Activated CD4-positive, CD25-positive, alpha-beta regulatory T cell treated with anti-CD3 and anti-CD28 coated beads, Interleukin-2, amount 50 U/mL, for 24 hours (primary cell): ENCODE measurements at places on chromosomes 11 and 22.

DNA sequence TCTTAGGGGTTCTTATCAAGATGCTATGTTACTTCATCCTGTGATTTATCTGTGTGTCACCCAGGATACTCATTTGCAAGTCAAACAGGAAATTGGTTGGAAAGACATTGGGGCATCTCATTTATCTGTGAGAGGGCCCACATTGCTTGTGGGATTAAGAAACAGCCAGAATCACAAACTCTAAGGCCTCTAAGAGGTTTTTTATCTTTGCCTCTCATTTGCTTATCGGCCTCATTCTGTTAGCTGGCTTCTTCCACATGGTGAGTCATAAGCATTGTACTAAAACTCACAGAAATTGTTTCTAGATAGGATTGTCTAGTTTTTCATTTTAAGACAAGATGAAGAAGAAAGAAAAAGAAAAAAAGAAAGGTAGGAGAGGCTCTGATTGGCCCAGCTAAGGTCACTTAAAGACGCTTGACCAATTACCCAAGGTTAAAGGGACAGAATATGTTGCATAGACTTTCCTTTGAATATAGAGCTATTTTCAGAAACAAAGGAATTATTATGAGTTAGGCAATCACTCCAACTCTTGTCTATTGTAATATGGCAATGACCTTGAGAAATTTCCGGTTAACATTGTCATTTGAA, 121.9 kb downstream of the ARHGAP42 start:
- no peak for ATAC-seq

DNA sequence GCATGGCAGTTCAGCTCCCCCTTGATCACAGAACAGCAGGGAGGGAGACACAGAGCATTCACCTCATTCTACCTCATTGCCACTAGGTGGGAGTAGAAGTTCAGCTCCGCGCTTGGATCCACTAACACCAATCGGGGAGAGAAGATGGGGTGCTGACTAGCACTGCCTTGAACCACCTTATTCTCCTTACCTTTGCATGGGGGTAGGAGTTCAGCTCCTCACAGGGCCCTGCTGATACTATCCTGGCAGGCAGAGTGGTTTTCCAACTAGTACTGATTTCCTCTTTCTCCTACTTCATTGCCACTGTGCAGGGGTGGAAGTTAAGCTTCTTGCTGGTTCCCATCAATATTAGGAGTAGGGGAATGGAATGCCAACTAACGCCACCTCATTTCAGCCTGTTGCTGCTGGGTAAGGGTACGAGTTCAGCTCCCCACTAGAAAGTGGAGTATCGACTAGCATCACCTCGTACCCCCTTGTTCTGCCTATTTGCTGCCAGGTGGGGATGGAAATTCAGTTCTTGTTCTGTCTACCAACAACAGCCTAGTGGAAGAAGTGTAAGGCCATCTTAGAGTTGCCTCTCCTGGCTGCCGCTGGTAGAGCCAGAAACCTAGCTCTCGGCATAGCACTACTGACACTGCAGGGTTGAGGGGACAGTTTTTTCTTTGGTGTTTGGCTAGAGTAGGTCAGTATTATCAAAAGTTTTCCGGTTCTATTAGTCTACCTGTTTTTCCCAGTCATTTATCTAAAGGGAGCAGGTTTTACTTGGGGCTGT, 550.9 kb upstream of the CCDC90B start:
- no peak for ATAC-seq

DNA sequence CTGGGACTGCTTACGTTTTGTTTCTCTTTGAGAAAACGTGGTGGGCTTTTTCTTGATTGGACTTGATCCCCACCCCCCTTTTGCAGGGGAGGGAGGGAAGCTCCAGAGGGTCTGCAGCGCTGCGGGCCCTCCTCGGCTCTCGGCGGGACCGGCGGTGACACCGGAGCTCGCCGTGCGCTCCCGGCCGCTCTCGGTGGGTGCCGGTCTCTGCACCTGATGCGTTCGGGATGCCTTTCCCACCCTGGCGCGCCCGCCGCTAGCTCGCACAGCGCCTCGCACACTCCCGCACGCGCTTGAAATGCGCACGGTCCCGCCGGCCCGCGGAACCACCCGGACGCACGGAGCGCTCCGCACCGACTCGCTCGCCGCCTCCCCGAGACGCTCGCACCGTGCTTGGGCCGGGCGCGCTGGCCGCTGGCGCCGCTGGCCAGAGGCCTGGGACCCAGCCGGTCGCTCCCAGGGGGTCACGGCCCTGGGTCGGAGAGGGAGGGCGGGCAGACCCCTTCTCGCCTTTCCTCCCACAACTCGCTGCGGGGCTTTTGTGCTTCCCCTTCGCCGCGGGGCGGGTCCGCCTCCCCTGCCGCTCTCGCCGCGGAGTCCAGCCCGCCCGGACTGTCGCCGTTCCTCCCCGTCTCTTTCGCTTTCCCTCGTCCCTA, 1.0 kb downstream of the ZBTB16 start:
- ATAC-seq, result peak; percentile 44

GRCh38 chr11:11207428-11207827, 145.6 kb downstream of the CSNK2A3 start:
- ATAC-seq, result no peak

GRCh38 chr11:61776561-61777075, 15.8 kb downstream of the TMEM258 start:
- peak; percentile 61 for ATAC-seq

GRCh38 chr11:63592975-63593395, 21.2 kb downstream of the PLAAT3 start:
- ATAC-seq, result no peak

- ATAC-seq, result no peak
These were observed 998 bp downstream of the BAIAP2L2 start for GRCh38 chr22:38109371-38110001.

DNA sequence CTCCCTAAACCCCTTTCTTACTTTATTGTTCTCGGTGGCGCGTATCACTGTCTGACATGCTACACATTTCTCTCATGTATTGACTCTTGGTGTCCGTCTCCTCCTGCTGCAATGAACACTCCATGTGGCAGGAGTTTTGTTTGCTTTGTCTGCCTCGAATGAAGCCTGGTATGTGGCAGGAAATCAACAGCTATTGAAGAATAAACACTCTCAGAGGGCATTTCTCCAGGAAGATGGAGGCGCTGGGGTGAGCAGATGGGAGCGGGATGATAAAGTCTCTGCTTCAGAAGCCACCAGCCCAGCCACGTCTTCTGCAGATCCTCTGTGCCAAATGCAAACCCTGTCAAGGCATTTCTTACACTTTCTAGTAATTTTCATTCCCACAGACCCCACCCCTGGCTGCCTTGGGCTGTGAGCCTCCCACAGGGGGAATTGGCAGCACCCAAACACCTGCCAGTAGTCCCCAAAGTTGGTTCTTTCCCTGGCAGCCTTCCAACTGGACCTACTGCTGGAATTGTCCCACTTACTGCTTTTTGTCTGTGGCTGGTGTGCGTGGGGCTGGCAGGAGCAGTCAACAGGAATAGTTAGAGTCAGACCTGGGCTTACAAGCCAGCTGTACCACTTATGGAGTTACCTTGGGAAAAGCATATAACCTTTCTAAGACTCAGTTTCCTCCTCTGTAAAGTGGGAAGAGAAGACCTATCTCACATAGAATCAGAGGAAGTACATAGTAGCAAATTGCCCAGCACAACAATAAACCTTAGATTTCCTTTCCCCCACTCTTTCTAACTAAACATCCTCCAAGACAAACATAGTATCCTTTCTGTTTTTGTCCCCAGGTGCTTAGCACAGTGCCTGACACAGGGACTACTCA, 13.3 kb upstream of the IL10RA start:
- no peak for ATAC-seq

DNA sequence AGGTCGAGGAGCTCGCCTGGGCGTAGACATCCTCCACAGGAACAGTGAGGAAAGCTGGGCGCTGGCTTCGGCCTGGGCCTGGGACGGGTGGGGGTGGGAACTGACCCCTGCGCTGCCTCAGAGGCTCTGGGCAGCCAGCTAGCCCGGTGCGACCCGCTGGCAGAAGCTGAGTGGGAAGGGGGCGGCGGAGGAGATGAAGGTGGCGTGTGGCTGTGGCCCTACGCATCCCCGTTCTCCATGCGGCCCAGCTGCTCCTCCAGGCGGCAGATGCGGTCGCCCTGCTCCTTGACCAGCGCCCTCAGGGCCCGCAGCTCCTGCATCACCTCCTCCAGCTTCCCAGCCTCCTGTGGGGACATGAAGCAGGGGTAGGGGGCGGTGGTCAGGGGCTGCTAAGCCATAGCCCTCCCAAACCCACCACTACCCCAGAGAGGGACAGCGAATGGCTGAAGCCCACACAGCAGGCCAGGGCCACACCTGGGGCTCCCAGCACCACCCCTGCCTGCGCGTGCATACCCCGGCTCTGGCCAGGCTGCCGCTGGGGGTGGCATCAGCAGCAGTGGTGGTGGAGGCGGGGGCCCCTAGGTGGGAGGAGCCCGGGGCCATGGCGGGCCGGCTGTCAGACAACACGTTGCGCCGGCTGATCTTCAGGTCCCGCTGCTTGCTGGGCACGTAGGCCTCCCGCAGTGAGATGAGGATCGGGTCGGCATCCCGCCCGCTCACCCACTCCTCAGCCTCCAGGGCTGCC, 848 bp upstream of the PTPRCAP start:
- ATAC-seq, result peak; percentile 54

- ATAC-seq, result no peak
These were observed 1.2 kb upstream of the ZBTB3 start for GRCh38 chr11:62755086-62755615.

DNA sequence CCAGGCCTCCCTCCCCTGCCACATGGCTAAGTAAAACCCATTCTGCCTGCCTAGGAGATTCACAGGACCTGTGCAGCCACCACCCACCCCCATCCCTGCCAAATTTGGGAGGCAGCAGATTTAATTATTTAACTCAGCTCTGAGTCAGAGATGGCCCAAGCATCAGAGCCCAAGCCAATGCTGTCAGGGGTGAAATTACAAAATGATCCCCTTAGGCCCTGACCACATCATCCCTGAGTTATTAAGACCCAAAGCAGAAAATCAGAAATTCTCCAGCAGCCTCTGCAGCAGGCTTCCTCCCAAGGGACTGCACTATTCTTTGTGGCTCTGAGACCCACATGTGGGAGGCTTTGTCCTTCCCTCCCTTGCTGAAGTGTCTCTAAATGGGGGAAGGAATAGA, 52.8 kb upstream of the RRAS2 start:
- no peak for ATAC-seq

- no peak for ATAC-seq
These were observed 44.4 kb downstream of the NAT10 start for GRCh38 chr11:34149786-34150185.

- ATAC-seq, result no peak
These were observed 165.1 kb downstream of the WNT11 start for GRCh38 chr11:76041208-76041607.

GRCh38 chr22:42236268-42236667, 34.2 kb downstream of the TCF20 start:
- no peak for ATAC-seq

DNA sequence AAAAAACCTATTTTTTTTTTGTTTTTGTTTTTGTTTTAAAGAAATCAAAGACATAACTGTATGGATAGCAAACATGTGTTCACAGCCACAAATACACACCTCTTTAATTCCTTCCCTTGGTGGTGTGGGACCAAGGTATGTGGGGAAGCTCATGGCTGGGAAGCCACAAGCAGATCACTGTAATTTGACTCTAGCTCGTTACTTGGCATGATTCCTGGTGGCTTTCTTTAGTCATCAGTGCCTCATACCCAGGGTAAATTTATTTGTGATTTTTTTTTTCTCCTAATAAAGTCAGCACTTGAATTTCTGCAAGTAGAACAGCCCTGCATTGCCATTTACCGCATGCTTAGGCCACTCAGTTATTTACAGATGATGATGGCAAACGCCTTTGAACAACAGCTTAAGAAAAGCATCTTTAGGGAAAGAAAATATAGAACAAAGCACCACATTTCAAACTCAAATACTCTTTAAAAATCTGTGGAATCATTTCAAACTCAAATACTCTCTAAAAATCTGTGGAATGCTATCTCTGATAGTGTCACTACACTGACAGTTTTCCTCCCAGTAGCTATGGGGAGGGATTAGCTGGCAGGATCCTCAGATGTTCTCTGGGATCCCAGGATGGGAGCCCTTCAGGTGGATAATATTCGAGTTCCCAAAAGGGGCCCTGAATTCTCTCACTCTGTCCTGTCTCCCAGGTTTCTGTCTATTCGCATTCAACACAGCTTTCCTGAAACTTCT, 687.2 kb downstream of the OPCML start:
- ATAC-seq, result no peak

- ATAC-seq, result no peak
These were observed 43.6 kb upstream of the HORMAD2 start for GRCh38 chr22:30036656-30037055.

DNA sequence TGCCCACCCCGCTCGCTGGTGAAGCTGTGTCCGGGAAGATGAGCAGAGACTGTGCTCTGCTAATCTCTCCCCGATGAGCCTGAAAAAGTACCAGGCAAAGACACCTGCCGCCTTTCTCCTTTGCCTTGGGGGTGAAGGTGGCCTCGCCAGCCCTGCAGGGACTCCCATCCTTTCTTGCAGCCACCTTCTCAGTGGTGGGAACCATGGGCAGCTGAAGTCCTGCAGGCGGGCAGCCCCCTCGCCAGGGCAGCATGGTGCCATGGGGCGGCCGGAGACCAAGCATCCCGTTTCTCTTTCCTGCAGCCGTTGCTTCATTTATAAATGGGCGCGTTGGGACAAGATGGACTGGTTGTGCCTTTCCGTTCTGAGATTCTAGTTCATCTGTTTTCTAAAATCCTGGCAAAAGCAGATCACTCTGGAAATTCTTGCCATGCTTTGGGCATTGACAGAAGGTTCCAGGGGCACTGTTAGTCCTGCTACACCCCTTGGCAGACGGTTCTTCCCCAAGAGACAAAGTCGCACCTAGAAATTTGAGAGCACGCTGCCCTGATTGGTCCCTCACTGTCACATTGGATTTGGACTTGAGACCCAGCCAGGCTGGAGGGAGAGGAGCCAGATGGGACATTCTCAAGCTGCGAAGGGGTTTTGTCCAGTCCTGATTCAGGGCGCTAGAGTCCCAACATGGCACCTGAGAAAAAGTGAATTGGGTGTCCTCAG, 7.5 kb downstream of the CTTN start:
- ATAC-seq, result no peak

DNA sequence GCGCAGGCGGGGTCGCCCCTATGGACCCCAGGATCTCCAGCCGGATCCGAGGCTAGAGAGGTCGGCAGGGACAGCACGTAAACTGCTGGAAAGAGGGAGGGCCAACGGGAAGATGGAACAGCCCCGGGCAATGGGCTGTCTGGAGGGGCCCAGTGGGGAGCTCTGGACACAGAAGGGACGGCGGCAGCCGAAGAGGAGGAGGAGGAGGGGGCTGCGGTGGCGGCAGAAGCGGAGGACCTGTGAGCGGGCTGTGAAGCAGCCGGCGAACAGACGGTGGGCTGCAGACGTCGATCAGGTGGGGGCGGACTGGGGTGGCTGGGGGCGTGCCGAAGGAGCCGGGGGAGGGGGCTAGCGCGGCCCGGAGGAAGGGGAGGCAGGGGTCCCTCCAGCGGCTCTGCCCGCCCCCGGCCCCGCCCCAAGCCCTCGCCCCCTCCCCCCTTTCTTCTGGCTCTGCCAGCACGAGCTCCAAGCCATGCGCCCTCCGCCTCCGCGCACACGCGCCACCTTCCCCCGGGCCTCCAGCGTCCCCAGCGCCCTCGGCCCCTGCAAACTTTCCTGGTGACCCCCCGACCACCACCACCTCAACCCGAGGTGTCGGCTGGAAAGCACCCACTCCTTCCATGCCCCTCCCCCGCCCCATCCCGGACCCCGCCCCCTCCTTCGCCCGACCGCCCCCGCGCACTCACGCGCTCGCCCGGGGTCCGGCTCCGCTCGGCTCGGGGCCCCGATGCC, 432 bp downstream of the TNKS1BP1 start:
- no peak for ATAC-seq
